ENCODE measurements at places on chromosomes 7 and 10. TPM values are rescaled to one million over a fixed set of nuclear protein-coding genes. Genes with fewer than 3 reads are reported as not detected.

The DNAJC30 gene
- polyA plus RNA-seq, result 8.7 TPM

The TUBB8 gene
- 0.76 TPM for polyA plus RNA-seq

The PKD1L1 gene
- 1.1 TPM for polyA plus RNA-seq

The TMEM176B gene
- polyA plus RNA-seq, result 88.9 TPM

The HOXA10 gene
- polyA plus RNA-seq, result 0.19 TPM

The ANK3 gene
- polyA plus RNA-seq, result 2.0 TPM

The CD36 gene
- 60.3 TPM for polyA plus RNA-seq

- DNase-seq, result no peak
These were observed 293.9 kb downstream of the CCDC3 start for GRCh38 chr10:12707461-12708185.

DNA sequence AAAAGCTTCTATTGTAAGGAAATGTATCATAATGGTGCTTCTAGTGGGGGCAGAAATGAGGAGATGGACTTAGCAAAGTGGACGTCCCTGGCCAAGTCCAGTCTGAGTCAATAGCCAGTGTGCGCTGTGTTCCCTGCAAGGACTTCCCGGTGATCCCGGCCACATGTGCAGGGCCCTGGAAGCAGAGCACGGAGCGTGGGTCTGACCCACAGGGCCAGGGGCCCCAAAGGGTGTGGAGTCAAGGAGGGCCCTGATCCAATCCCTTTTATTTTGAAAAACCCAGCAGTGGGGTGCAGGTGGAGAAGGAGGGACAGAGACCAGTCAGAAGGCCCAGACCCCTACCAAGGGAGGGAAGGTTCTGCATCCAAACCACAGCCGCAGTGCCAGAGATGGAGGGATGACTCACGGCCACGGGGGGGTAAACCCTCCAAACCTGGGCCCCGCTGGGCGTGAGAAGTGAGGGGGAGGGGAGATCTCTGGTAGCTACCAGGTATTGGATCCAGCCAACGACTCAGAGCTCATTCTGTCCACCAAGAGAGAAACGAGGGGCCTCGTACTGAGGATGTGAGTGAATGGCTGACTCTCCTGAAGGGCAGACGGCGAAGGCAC lies 57.2 kb upstream of the VIPR2 start:
- DNase-seq, result no peak

- DNase-seq, result no peak
These were observed 32.9 kb downstream of the VOPP1 start for GRCh38 chr7:55539380-55539779.

GRCh38 chr10:91576096-91576545 lies 56.8 kb downstream of the PPP1R3C start:
- no peak for DNase-seq

GRCh38 chr10:78752221-78752620 lies 316.5 kb upstream of the ZMIZ1 start:
- peak; percentile 49 for DNase-seq
